Activated T-cell treated with anti-CD3 and anti-CD28 coated beads for 1 hour (primary cell): ENCODE measurements at places on chromosomes 4 and X.

DNA sequence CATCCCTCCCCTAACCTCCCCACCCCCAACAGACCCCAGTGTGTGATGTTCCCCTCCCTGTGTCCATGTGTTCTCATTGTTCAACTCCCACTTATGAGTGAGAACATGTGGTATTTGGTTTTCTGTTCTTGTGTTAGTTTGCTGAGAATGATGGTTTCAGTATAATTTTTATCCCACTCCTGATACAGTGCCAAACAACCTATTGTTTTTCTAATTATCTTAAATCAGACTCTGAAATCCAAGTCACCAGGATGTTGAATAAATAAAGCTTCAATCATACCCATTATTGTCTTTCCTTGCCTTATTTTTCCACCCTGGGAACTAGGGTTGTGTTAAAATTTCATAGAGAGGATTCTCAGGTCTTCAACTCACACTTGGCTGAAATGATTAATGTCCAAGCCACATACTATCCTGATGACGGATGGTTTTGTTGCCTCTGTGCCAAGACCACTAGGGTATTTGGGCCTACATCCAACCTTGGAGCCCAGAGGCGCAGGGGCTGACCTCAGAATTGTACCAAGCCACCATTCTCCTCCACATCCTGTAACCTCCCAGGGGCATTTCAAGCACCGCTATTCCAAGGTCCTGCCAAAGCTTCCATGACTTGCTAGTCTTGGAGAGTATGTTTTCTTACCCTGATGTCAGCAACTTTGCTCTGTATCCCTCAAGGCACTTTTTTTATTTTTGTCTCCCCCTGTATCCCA is 332.4 kb downstream of the ARHGAP24 start:
- DNase-seq: no peak

GRCh38 chrX:54479136-54480111 is 16.6 kb downstream of the FGD1 start:
- no peak for DNase-seq

DNA sequence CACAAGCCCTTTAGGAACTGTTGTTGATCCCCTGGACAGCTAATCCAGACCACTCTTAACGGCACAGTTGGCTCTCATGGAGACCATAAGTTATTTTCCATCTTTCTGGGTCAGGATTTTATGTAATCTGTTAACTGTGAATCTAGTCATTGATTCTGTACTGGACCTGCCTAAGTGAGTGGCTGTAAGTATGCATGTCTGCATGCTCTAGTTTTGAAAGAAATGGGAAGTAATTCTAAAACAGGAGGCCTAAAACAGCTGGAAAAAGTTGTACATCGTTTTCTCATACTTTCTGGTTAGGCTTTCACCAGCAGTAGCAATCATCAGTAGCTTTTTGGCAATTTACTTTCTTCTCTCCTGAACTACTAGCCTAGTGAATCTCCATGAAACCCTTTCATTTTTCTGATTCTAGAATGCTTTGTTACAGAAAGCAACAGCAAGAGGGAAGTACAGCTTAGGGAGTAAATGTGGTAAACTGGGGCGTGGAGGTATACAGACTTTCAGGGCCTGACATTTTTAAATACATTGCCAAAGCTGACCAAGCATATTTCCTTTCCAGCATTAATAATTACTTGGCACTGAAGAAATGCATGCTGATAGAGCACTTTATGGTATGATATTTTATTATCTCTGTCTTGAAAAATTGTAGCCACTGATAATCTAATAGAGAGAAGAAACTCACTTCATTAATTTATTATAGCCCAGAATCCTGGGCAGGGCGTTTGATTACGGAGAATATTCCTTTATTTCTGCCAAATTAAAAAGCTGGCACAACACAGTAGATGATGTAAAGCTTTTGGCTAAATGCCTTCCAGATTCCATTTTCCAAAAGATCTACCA is 202.7 kb downstream of the BANK1 start:
- DNase-seq: no peak

DNA sequence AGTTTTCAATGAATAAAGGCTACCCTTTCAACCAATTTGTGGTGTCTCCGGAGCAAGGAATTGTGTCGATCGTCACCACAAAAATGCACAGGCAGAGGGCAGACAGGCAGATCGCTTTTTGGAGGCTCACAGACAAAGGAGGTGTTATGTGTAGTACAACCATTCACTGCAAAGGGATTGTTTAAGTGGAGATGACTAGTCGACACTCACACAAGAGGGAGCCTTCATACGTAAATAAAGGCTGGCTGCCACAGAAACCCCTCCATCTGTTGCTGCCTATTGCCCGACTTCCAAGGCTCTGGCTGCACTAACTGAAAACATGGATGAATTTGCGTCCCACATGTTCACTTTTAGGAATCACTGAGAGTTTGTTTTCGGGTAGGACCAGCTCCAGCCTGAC is 281.1 kb downstream of the NKX6-1 start:
- DNase-seq: no peak

DNA sequence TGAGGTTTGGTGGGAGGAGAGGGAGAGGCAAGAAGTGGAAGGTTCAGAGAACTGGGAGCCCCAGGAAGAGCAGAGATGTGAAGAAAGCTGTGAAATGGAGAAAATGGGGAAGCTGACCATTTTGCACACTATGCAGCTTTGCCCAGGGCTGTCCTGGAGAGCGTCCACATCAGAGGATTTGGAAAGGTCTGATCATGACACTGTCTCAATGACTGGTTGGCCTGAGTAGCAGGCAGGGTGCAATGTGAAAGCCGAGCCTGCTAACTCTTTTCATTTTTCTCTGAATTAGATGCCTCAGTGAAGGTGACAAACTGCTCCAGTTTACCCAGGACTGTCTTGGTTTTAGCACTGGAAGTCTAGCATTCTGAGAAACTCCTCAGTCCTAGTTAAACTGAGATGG is 330.1 kb upstream of the RPS6KA3 start:
- no peak for DNase-seq

GRCh38 chr4:84606645-84607044 is 23.7 kb downstream of the CDS1 start:
- no peak for DNase-seq

DNA sequence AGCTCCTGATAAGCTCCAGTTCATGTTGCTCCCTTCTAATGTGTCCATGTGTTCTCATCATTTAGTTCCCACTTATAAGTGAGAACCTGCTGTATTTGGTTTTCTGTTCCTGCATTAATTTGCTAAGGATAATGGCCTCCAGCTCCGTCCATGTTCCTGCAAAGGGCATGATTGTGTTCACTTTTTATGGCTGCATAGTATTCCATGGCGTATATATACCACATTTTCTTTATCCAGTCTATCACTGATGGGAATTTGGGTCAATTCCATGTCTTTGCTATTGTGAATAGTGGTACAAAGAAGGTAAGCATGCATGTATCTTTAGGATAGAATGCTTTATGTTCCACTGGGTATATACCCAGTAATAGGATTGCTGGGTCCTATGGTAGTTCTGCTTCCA is 197.2 kb upstream of the ITM2A start:
- no peak for DNase-seq
